ENCODE measurements at places on chromosomes 5 and 9. TPM values are rescaled to one million over a fixed set of nuclear protein-coding genes. Genes with fewer than 3 reads are reported as not detected.

The CDC20B gene
- 0.12 TPM for polyA plus RNA-seq

The BSPRY gene
- polyA plus RNA-seq: 0.52 TPM

The KDM3B gene
- 71.8 TPM for polyA plus RNA-seq

The FRMPD1 gene
- 19.2 TPM for polyA plus RNA-seq

The NKD2 gene
- 3.6 TPM for polyA plus RNA-seq

The ARHGAP26 gene
- polyA plus RNA-seq: 13.8 TPM

The NEUROG1 gene
- not detected for polyA plus RNA-seq

The REEP2 gene
- 28.2 TPM for polyA plus RNA-seq

The PFN3 gene
- polyA plus RNA-seq: not detected

The CPEB4 gene
- polyA plus RNA-seq: 39.2 TPM

The ARHGEF37 gene
- polyA plus RNA-seq: 5.0 TPM

The TAF11L3 gene
- polyA plus RNA-seq: not detected

The FGF18 gene
- 14.4 TPM for polyA plus RNA-seq

The MELK gene
- 8.5 TPM for polyA plus RNA-seq

The PPP2R2B gene
- polyA plus RNA-seq: 1.2 TPM

The PCDHGA1 gene
- 0.77 TPM for polyA plus RNA-seq

The TMEM252 gene
- polyA plus RNA-seq: 1.8 TPM

The TOR2A gene
- 9.7 TPM for polyA plus RNA-seq

The TMC1 gene
- polyA plus RNA-seq: 1.1 TPM

The MTMR12 gene
- polyA plus RNA-seq: 14.3 TPM

The LAMC3 gene
- polyA plus RNA-seq: 2.1 TPM

The SCGB3A2 gene
- not detected for polyA plus RNA-seq

The TLX3 gene
- not detected for polyA plus RNA-seq

The CYLC2 gene
- not detected for polyA plus RNA-seq

The TXNDC8 gene
- not detected for polyA plus RNA-seq

The PGM5 gene
- polyA plus RNA-seq: 61.6 TPM

The PCDHB2 gene
- polyA plus RNA-seq: 4.4 TPM

The ZBTB26 gene
- polyA plus RNA-seq: 8.4 TPM

The TAF11L5 gene
- not detected for polyA plus RNA-seq

The FOXD4L3 gene
- polyA plus RNA-seq: not detected

The PCDHB6 gene
- 2.4 TPM for polyA plus RNA-seq

The MSH3 gene
- polyA plus RNA-seq: 10.6 TPM

The DPP7 gene
- polyA plus RNA-seq: 30.0 TPM

The RBM22 gene
- 43.8 TPM for polyA plus RNA-seq

The MEIKIN gene
- not detected for polyA plus RNA-seq

The LCN12 gene
- 0.67 TPM for polyA plus RNA-seq

The PDE6A gene
- 0.09 TPM for polyA plus RNA-seq

The CD180 gene
- 0.98 TPM for polyA plus RNA-seq

The SLC6A7 gene
- 0.22 TPM for polyA plus RNA-seq

The DMGDH gene
- polyA plus RNA-seq: 2.9 TPM

The TRPM3 gene
- 0.25 TPM for polyA plus RNA-seq

The CATSPER3 gene
- polyA plus RNA-seq: 0.93 TPM

The CEP120 gene
- 10.1 TPM for polyA plus RNA-seq

The AHRR gene
- polyA plus RNA-seq: 2.3 TPM

The DPM2 gene
- 21.8 TPM for polyA plus RNA-seq

The IGIP gene
- polyA plus RNA-seq: 4.2 TPM

The ADAMTSL2 gene
- polyA plus RNA-seq: 4.0 TPM

The RPP25L gene
- 20.9 TPM for polyA plus RNA-seq

The SEMA5A gene
- 27.5 TPM for polyA plus RNA-seq

The SECISBP2 gene
- 43.1 TPM for polyA plus RNA-seq

The C5orf58 gene
- polyA plus RNA-seq: 0.35 TPM

The IL33 gene
- polyA plus RNA-seq: 29.6 TPM

The ACO1 gene
- 24.0 TPM for polyA plus RNA-seq

The MYO10 gene
- polyA plus RNA-seq: 35.3 TPM

The ORM2 gene
- 0.37 TPM for polyA plus RNA-seq

The PCDHGC3 gene
- 119 TPM for polyA plus RNA-seq

The FABP6 gene
- polyA plus RNA-seq: not detected

The PCDHGA2 gene
- polyA plus RNA-seq: 2.1 TPM
